Left hindlimb (tissue), 1 donor: ENCODE measurements at places on chromosomes 3 and 15.
A peak's percentile ranks its signal among the peaks of the same experiment; 100 is the strongest.

DNA sequence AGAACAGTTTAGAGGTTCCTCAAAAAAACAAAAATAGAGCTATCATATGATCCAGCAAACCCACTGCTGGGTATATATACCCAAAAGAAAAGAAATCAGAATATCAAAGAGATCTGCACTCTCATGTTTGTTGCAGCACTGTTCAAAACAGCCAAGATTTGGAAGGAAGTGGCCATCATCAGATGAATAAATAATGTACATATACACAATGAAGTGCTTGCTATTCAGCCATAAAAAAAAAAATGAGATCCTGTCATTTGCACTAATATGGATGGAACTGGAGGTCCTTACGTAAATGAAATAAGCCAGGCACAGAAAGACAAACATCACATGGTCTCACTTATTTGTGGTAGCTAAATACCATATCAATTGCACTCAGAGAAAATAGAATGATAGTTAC, 58.4 kb downstream of the SCAPER start:
- no peak for DNase-seq

GRCh38 chr3:63968612-63969350, 54.5 kb downstream of the PSMD6 start:
- no peak for DNase-seq

DNA sequence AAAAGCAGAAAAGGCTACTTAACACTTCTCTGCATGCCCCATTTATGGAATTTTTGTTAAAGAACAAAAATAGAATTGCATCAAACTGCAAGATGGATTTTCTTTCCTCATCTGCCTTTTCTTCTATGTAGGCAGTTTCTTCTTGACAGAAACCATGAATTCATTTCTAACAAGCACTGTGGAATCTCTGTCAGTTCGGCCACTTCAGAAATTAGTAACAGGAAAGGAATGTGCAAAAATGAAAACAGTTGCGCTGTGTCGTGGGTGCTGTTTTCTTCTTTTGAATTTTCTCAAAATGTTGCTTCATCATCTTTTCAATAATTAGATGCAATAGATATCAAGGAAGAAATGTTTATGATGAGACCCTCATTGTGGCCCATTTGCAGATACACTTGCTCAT, 151.6 kb downstream of the FOXB1 start:
- DNase-seq = no peak

GRCh38 chr15:80152180-80152895, 461 bp upstream of the FAH start:
- DNase-seq = peak; percentile 98

DNA sequence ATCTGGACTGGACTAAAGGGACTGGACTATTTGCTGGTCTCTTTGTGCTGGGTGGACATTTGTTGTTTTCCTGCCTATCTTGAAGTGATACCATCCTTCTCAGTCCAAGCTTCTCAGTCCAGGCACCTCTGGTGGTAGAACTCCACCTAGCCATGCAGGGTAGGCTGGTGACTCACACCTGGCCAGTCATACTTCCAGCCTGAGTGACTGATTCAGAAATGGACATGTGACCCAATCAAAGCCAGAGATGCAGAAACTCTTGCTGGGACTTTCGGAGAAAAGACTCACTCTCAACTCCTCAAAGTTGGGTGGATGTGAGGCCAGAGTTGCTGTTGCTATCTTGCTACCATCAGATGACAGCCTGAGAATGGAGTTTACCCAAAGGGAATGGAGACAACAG, 5.6 kb upstream of the ASB14 start:
- no peak for DNase-seq

DNA sequence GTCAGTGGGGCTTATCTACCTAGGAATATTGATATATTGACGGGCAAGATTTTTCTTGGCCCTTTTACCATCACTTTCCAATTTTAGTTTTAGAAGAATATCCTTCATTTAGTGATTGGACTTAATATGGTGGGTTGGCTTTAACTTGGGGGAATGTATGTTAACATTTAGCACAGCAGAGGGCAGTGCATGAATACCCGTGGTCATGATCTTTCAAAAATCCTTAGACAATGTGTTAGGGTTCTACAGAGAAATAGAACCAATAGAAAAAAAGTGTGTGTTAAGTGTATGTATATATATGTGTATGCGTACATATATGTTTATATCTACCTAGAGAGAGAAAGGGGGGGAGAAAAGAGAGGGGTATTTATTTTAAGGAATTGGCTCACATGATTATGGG, 36.9 kb downstream of the GPR171 start:
- DNase-seq = no peak

GRCh38 chr3:72241525-72241924, 456.6 kb upstream of the PROK2 start:
- peak; percentile 8 for DNase-seq

DNA sequence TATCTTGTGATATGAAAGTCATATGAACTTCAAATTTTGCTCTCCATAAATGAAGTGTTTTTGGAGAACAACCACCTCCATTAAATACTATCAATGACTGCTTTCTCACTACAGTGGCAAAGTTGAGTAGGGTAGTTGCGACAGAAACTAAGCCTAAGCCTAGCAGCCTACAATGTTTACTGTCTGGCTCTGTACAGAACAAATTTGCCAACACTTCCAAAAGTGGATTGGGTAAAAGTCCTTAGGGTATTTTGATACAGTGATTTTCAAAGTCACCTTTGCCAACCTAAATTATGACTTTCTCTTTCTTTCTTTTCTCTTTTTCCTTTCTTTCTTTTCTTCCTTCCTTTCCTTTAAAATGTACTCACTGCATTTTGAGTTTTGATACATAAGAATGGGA, 142.6 kb downstream of the PLCL2 start:
- no peak for DNase-seq

GRCh38 chr3:129563850-129564535, 21.0 kb downstream of the H1-8 start:
- no peak for DNase-seq

DNA sequence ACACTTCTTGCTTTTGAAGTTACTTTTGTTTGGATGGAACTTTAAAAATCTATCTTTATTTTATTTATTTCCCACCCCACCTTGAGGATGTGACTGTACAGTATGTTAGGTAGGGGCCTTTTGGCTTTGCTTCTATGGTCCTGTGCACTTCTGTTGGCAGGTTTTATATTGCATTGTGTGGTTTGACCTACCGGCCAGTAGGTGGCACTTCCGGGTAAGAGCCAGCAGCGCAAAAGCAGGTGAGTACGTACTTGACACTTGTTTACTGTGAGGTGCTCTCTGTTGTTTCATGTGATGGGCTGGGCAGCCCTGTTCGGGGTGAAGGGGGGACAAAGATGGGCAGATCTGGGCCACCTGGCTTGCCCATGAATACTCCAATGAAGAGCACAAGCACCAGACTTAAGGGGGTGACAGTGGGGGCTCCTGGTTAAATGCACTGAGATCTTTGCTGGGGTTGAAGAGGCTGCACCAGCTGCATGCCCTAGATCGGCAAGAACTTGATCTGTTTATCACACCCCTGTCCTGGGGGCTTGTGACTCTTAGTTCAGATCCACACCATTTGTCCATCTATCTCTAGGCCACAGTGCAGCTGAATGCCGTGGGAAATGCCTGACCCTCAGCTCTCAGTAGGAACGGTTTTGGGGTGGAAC, 131.6 kb downstream of the NLGN1 start:
- no peak for DNase-seq

DNA sequence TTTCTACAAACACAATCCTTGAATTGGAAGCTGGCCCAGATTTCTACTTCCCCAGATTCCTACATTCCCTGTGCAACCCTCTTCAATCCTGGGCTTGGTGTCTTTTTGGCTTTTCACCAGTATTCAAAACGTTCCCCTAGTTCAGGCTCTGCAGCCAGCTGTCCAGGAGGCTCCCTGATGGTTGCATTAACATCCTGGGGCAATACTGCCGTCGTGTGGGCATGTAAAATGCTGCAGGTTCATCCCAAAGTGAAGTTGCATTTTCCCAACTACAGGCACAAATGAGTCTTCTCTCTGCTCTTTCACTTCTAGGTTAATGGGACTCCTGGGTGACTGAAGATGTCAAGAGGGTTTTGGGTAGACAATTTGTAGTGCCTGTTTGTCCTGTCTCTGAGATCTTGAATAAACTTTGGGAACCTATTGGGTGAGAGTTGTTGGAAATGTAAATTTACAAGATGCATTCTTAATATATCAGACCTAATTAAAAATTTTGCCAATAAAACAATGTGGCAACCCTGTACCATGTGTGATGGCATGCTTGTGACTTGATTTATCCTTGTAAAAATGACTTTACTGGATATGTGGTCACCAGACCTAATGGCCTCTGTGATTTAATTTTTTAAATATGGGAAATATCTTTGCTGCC, 28.6 kb downstream of the SOX14 start:
- no peak for DNase-seq

GRCh38 chr3:63679186-63679585, 26.7 kb downstream of the SNTN start:
- no peak for DNase-seq

GRCh38 chr3:40096661-40097111, 212.8 kb upstream of the EIF1B start:
- DNase-seq = no peak

DNA sequence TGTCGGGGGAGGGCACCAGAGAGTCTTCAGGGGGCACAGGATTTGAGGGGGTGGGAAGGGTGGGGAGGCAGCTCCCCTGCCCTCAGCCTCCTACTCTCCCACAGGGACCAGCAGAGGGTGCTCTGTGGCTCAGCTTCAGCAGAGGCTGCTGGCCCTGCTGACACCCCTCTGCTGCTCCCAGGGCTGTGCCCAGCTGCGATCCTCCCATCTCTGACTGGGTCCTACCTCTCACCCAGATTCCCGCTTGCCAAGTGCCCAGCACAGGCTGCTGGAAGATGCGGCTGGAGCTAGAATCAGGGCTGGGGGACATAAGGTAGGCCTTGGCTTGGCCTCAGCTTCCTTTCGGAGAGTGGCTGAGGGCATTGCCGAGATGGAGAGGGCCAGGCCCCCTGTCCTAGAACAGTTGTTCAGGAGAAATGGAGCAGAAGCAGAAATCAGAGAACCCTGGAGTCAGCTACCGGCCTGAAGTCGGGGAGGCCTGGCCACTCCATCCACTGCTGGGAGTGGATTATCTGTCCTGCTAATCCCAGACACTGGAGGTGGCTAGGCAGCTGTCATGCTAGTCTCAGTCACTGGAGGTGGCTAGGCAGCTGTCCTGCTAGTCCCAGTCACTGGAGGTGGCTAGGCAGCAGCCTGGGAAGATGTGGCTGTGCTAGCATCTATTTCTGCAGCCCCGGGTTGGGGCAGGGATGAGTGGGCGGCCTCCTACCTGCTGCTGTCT, 3.9 kb downstream of the GRM2 start:
- no peak for DNase-seq

GRCh38 chr3:194174980-194175379, 39.0 kb downstream of the HES1 start:
- DNase-seq = no peak

DNA sequence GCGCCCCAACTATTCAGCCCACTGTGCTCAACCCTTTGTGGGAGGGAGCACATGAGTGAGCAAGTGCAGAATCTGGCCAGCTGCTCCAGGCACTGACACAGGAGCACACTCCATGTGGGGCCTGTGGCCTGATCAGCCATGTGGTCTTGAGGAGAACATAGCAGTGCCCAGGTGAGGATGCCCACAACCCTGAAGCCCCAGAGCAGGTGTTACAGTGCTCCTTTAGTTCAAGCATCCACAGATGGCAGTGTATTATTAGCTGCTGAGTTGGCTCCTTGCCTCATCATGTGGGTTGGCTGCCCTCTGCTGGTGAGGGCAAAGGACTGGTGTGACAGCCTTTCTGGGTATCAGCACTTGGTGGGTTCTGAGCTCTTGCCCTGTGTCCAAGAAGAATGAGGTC, 1588.2 kb downstream of the SI start:
- peak; percentile 33 for DNase-seq

GRCh38 chr3:169112153-169112892, 551.2 kb downstream of the MECOM start:
- DNase-seq = no peak

- no peak for DNase-seq
These were observed 35.0 kb downstream of the DRD3 start for GRCh38 chr3:114143817-114144216.

DNA sequence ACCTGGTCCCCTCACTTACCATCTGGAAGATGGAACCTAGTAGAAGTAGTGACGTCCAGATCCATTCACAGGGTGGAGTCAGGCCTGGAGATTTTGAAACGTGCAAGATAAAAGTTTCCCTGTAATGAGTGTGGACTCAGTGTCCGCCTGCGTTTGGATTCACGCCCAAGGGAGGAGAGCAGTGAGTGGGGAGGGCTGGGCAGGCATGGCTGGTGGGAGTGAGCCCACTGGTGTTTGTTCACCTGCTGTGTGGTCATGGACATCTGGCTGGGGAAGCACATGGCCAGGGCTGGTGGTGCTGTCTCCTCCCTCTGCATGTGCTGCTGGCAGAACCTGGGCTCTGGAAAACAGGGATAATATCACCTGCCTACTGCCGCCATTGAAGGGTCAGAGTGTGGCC, 37.0 kb downstream of the RLBP1 start:
- no peak for DNase-seq
